ENCODE measurements at places on chromosomes 1 and 21.
A peak's percentile ranks its signal among the peaks of the same experiment; 100 is the strongest.

- no peak for DNase-seq
These were observed 897.5 kb downstream of the TTLL7 start for GRCh38 chr1:83101406-83101805.

- DNase-seq, result no peak
These were observed 97.7 kb upstream of the IRF2BP2 start for GRCh38 chr1:234707641-234708040.

GRCh38 chr1:205918955-205919746 is 24.1 kb downstream of the SLC26A9 start:
- DNase-seq, result peak; percentile 77

DNA sequence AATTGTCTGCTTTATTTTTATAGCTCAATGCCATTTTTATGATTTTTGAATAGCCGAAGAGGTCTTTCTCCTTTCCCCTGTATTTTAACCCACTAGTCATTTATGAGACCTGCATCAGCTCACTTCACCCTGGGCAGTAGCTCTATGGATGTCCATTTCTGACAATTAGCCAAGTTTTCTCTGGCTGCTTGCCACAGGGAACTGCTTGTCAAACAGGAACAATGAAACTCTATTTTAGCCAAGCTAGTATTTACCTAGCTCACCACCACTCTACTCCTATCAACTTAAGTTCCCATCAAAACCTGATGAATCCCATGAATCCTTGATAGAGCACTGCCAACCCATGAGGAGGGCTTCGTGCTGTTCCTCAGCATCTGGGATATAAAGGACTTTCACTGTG is 406.7 kb downstream of the RWDD3 start:
- no peak for DNase-seq

GRCh38 chr1:69662321-69662720 is 94.6 kb downstream of the LRRC7 start:
- DNase-seq, result no peak

DNA sequence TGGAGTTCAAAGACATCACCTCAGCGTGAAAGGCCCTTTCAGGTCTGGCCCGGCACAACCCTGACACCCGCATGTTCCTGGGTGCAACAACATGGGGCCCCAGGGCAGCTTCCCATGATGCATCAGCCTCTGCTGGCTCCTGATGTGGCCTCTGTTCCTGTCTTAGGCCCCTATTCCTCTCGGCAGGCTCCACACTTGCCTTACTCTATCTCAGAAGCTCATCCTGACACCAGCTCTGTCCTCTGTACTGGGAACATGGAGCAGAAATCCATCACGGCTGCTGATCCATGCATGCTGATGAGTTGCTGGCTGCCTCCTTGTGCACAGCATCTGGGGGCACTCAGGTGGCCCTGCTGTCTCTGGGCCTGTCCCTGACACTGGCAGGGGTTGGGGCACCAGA is 74.6 kb downstream of the ADARB1 start:
- DNase-seq, result no peak

- DNase-seq, result no peak
These were observed 8.8 kb upstream of the RNF223 start for GRCh38 chr1:1082776-1083415.

DNA sequence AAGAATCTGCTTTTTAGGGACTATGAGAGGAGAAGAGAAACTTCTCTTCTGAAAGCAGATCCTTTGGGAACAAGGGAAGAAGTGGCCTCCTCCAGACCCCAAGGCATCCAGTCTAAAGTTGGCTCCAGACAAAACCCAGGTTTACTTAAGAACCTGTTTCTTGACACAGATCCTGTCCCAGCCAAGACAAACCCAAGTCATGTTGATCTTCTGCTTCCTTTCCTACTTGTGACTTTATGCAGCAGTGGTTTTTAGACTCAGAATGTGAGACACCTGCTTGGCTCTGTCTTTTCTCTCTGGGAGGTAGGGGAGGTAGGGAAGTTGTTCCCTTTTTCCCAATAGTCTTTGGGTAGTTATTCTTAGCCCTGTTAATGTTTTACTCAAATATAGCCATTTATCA is 38.3 kb downstream of the ELAPOR1 start:
- DNase-seq, result no peak

Data from Peyer's patch (tissue), 4 donors.